NCI-H2227 treated with DMSO at 0.1 percent for 48 hours (cell line): ENCODE measurements at places on chromosomes 12 and 14.

DNA sequence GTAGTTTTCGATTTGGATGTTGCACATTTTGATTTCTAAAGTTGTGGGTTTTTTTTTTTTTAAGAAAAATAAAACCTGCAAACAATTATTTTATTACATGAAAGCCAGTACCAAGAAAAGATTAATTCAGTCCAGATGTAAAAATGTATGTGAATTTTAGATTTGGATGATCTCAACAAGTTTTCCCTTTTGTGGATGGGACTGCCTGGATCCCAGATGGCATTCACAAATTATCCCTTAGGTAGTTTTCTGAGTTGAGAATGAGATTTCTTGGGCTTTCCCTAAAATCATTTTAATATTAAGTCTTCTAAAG lies 2.8 kb downstream of the FRMD6 start:
- DNase-seq, result no peak

- no peak for DNase-seq
Measured at GRCh38 chr14:29176876-29177275, 410.3 kb downstream of the FOXG1 start.

- DNase-seq, result no peak
Measured at GRCh38 chr14:23446291-23446851, 10.9 kb upstream of the MYH7 start.

DNA sequence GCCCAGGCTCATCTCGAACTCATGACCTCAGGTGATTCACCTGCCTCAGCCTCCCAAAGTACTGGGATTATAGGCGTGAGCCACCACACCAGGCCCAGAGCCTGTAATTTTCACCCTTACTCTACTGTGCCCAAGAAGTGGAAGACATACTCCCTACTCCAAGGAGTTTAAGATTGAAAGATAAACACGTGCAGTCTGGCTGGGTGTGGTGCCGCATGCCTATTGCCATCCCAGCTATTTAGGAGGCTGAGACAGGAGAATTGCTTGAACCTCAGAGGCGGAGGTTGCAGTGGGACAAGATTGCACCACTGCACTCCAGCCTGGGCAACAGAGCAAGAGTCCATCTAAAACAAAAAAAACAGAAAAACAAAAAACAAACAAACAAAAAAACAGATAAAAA lies 90.0 kb downstream of the NINJ2 start:
- DNase-seq, result no peak

DNA sequence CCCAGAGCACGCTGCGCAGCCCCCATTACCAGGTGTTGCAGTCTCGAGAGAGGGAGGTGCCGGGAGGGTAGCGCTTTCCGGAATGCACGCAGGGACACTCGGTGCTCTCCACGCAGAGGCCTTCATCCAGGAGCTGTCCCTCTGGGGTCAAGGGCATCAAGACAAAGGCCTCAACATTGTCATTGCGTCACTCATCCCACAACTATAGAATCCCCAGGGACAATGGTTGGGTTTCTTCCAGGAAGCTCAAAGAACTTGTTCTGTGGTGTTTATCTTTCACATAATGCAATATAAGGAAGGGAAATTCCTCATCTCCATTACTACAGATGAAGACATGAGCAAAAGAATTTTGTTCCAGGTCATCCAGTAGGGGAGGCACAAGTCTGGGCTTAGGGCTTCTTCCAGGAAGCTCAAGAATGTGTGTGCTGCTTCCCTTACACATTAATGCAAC lies 52.1 kb downstream of the VWF start:
- no peak for DNase-seq

DNA sequence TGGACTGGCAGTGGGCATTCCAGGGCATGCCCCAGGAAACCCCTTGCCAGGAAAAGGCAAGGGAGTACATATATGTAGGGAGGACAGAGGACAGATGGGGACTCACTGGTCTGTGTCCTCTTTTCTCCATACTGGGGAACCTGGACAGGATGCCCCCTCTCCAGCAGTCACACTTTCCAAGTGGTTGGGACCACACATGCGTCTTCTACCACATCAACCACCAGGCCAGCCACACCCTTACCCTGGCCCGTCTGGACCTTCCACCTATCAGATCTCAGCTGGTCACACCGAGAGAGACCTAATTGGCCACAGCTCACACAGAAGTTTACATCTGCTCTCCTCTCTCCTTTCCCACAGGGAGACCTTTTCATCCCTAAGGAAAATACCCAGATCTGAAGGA lies 8.3 kb downstream of the ANKRD33 start:
- no peak for DNase-seq

DNA sequence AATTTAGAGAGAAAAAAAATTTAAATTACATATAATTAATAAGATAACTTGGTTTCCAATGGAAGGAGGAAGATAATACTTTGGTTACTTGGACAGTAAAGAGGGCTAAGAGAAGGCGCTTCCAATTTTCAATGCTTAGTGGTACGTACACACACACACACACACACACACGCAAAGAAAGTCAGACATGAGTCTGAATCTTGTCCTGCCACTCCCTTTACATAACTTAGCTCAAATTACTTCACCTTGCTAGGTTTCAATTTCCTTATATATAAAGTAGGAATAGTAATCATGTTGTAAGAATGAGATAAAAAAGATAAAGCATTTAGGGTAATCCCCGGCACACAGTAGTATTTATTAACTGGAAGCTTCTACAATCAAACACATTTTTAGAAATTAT lies 39.7 kb upstream of the VCPKMT start:
- DNase-seq, result no peak

DNA sequence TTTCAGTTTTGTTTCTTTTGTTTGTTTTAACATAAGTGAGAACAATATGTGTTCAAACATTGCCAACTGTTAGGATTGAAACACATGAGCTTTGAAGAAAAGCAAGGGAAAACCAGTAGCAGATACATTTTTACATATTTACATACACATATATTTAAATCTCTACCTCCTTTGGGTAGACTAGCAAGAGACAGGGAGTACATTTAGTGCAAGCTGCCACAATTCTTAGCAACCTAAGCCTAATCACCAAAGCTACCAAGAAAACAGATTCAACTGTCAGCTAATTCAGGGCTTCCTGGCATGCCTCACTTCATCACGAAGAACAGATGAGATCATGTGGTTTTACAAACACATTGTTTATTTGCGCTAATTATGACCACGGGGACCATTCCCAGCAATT lies 143.1 kb downstream of the PRIMA1 start:
- DNase-seq, result no peak
